ENCODE measurements at places on chromosomes 7 and 10.

- DNase-seq: no peak
Measured at GRCh38 chr7:88635149-88635548, 124.4 kb upstream of the ZNF804B start.

- no peak for DNase-seq
Measured at GRCh38 chr7:112132051-112132694, 74.0 kb downstream of the DOCK4 start.

- DNase-seq: no peak
Measured at GRCh38 chr7:115058726-115059125, 136.8 kb downstream of the MDFIC start.

- DNase-seq: no peak
Measured at GRCh38 chr10:81034383-81034782, 496.7 kb downstream of the SH2D4B start.

GRCh38 chr10:125120053-125120710, 40.2 kb downstream of the CTBP2 start:
- DNase-seq: no peak

DNA sequence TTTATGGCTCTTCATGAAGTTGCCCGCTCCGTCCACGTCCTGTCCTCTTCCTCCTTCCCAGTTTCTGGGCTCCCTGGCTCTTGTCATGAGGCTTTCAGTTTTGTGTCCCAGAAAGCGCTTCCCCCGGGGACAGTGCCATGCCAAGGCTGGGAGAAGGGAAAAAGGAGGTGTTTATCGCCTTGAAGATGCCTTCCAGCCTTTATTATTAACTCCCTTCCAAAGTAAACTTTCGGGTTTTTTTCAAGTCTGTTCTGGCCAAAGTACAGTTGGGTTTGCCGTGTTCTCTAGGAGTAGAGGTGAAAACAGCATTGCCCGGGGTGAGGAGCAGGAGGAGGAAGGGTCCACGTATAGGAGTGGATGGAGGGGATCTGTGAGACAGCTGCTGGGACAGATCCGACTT, 117.2 kb downstream of the CUX1 start:
- DNase-seq: no peak

DNA sequence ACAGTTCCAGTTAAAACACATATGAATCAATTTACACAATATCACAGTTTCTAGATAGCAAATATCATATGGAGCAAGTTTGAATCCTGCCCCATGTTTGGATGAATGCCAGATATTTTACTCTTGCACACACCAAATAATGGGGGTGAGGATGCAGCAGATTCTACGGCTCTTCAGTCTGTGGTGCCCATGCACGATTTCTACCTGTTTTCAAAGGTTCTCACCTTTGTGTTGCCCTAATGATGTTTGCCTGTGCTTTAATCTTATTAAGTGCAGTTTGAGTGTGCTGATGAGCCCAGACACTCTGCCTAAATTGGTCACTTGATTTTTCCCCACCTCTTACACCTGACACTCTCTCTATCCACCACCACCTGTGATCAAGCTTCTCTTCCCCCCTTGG, 119.6 kb downstream of the NPY start:
- no peak for DNase-seq

DNA sequence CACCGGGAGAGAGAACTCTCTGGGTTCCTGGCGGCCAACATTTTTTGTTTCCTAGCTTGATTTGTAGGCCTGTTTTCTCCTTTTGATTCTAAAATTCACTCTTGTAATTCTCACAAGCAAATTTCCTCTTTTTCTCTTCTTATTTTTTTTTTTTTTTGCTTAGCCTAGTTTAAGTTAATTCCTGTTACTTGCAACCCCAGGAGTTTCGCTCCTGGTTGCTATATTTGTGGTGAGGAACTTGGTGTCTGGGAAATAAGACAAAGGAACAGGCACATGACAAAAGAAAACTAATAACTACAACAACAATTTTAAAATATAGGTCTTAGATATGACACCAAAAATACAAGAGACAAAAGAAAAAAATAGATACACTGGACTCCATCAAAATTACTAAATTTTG, 6.7 kb downstream of the AOAH start:
- DNase-seq: no peak

GRCh38 chr10:56012101-56012500, 349.0 kb downstream of the ZWINT start:
- DNase-seq: no peak

DNA sequence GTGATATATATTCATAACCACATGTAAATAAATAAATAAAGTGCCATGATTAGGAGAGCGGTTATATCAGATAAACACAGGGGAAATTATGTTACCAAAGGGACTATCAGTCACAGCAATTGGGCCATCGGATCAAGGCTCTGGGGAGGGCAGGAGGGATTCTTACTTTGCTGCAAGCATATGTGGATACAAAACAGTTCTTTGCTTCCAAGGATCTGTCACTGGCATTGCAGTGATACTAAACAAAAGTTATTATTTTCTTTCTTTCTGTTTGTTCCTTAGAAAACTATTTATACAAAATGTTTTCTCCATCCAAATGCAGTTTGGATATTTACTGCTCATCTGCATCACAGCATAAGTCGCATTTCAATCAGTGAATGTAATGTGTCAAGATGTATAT, 188.4 kb upstream of the MGMT start:
- DNase-seq: no peak

DNA sequence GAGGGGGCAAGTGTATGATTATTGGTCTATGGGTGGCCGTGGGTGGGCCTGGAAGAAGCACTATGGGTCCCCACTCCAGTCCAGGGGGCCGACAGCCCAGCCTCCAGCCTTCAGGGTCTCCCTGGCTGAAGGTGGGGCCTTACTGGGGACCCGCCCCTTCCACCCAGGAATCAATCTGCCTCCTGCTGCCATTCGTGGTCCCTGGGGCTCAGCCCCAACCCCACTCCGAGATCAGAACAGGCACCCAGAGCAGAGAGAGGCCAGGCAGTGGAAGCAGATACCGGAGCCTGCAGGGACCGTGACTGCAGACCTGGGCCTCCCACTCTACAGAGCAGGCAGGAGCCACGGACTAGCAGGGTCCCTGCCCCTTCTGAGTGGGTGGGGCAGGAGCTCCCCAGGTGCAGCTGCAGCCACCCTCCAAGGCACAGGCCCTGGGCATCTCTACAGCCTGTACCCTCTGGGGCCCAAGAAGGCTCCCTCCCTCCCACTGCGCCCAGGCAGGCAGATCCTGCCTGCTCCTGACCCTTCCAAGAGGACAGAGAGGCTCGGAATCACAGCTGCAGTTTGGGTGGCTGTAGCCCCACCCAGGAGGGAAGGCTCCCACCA, 13.6 kb upstream of the FOXL3 start:
- DNase-seq: no peak

DNA sequence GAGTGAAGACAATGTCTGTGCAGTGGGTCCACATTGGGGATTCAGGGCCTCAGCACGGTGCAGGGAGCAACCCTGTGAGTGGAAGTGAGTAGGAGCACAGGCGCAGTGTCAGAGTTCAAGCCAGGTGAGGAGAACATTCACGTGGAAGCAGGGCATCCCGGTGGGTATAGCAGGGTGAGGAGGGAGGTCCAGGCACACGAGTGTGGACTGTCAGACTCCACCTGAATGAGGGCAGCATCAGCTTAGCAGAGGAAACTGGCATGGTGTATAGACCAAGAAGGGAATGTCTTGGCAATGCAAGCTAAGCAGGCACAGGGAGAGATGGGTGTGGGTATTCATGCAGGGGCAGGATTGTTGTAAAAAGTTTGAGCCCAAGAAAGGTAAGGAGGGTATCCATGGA, 15.3 kb upstream of the LRRC72 start:
- DNase-seq: no peak

DNA sequence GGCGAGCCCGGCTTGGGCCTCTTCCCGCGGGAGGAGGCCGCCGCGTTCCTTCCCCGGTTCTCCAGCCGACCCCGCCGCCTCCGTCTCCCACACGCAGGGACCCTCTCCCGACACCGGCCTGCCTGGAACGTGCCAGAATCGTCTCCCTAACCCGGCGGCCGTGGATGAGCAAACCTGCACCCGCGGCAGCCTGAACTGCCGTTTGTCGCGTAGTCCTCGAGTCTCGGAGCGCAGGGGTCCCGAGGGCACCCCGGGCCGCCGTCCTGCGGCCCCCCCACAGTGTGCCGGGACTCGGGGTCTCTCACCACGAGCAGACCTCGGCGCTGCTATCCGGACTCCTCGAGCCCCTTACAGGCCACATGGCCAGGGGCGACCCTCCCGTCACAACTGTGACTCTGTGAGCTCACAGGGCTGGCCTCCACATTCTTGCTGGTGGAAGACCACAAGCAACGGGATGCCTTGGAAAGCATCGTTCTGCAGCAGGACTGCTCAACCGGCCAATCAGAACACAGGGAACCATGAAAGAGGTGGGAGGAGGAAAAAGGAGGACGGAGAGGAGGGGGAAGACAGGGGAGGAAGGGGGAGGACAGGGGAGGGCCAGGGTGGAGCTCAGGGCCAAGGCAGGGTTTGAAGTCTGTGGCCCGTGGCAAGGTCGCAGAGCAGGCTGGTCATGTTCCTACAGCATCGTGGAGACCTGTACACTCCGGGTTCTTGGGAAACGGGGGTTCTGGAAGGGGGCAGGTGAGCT, 276.9 kb downstream of the DNAJB6 start:
- DNase-seq: no peak

GRCh38 chr10:99520040-99520846, 12.5 kb upstream of the NKX2-3 start:
- no peak for DNase-seq

GRCh38 chr10:98569853-98570252, 123.1 kb upstream of the HPS1 start:
- DNase-seq: no peak

DNA sequence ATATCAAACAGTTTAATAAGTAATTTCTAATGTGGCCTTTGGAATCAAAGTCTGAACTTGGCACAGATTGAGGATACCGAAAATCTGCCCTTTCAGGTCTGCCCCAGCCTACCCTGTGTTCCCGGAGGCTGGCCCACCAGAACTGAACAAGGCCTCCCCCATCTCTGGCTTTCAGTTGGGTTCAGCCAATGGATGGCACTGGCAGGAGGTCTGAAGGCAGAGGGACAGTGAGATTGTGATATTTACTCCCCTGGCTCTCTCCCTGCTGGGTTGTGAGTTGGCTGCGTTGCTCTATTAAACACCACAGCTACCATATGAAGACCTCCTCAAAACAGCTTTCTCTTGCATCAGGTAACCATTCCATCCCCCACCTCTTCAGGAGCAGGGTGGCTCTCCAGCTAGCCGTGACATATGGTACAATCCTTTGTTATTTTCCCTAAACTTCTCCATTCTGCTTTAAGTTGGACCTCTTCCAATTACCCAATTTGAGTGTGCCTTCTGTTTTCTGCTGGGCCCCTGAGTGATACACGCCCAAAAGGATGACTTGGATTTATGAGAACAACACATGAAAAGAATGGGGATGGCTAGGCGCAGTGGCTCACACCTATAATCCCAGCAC, 28.1 kb downstream of the DNMBP start:
- no peak for DNase-seq

DNA sequence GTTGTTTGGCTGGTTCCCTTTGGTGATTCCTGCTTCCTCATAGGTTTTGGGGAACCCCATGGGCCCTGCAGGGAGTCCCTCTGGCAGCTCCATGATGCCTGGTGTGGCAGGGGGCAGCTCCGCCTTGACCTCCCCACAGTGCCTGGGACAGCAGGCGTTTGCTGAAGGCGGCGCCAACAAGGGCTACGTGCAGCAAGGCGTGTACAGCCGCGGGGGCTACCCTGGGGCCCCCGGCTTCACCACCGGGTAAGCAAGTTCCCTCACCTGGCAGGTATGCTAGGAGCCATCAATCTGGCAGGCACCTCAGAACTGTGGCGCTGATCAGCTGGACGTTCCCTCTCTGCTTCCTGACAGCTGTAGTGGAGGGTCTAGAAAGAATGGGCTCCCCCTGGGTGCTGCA, 8.3 kb downstream of the ZMIZ2 start:
- no peak for DNase-seq

- no peak for DNase-seq
Measured at GRCh38 chr7:98418636-98419315, 17.9 kb upstream of the BAIAP2L1 start.

DNA sequence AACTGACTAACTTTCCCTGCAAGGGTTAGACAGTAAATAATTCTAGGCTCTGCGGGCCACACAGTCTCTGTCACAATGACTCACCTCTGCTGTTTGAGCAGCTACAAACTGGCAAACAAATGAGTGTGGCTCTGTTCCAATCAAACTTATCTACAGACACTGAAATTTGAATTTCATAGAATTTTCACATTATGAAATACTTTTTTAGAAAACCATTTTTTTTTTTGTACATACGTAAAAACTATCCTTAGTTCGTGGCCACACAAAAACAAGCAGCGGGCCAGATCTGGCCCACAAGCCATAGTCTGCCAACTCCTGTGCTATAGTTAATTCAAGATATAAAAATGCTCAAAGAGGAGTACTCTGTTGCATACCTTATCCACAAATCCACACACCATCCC, 32.6 kb downstream of the PIP4K2A start:
- DNase-seq: no peak

DNA sequence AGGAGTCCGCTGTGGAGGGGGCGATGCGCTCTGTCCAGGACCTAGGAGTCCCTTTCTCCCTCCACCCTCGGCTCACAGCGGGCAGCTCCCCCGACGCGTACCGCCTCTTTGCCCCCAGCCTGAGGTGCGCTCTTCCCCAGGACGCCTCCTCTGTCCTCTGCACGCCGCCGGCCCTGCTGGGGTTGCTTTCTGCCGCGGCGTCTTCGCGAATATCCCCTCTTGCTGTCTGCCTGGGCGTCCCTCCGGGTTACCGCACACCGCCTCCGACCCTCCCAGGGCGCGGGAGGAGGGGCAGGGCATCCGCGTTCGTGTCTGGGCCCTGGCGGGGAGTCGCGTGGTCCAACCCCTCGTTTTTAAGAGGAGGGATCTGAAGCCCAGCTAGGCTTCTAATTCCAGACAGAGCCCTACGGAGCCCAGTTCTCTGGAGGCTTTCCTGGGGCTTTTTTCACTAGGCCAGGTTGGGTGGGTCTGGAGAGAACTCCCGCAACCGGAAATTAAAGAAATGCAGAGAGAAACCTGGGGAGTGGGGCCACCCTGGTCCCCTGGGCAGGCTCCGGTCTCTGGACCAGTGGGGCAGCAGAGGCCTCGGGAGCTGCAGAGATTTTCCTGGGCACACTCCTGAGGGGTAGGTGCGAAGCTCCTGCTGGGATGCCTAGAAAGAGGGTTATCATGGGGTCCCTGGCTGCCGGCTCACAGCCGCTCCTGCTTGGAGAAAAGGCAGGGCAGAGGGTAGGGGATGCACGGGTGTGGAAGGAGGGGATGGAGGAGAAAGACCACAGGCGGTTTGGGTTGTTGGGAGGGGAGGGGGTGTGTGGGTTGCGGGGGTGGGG, 166.9 kb downstream of the UBE2H start:
- DNase-seq: no peak

- DNase-seq: no peak
Measured at GRCh38 chr10:78903341-78903940, 165.3 kb upstream of the ZMIZ1 start.
